ENCODE measurements at places on chromosomes 1 and 21.

GRCh38 chr1:91693557-91693956, 192.4 kb downstream of the TGFBR3 start:
- no peak for DNase-seq

DNA sequence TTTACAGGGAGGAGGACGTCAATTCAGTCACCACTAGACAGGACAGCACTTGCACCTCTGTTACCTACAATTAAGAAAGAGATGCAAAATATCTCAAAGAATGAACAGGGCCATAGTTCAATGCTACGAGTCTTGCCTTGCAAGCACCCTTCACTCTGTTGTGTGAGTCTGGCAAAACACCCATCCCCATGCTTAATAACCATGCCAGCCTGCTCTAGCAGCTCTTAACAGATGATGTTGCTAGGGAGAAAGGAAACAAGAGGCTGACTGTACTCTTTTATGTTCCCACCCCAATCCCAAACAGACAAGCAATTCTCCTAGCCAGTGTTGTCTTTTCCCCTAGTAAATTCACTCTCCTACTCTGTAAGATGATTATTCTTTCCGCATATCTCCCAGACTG, 5.3 kb downstream of the CBR1 start:
- no peak for DNase-seq

DNA sequence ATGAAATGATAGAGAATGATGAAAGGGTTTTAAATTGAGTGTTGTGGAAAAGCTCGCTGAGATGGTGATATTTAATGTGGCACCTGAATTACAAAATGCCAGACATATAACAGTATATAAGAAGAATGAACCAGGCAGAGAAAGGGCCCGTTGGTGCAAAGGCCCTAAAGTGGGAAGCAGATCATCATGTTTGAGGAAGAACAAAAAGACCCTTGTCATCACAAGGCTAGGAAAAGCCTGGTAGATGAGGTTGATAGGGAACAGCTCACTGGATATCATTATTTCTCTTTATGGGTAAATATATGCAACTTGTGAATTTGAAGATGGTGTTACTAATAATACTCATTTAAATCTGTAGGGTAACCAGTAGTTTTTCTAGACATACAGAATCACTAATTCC, 11.0 kb downstream of the RAP1A start:
- DNase-seq = no peak

- DNase-seq = no peak
Observed at GRCh38 chr1:74609810-74610371, 63.7 kb downstream of the ERICH3 start.

DNA sequence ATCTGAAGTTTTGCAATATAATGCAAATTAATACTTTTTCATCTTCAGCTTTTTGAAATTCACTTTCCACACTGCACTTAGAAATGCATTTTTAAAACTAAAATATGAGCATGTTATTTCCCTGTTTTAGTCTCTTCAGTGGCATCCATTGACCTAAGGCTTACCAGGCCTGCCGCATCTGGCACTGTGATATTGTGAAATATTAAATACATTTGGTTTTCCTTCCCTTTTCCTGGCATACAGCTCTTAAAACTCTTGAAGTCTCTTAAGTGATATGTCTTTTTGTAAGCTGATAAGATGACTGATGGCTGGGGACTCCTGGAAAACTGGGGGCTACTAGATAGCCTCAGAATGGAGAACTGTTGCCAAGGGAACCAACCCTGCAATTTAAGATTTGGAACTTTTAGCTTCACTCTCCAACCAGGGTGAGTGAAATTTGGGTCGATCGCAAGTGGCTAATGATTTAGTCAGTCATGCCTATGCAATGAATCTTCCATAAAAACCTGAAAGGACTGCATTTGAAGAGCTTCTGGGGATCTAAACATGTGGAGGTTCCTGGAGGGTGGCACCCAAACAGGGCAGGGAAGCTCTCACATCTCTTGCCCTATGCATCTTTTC, 75.5 kb upstream of the PDC start:
- DNase-seq = no peak

DNA sequence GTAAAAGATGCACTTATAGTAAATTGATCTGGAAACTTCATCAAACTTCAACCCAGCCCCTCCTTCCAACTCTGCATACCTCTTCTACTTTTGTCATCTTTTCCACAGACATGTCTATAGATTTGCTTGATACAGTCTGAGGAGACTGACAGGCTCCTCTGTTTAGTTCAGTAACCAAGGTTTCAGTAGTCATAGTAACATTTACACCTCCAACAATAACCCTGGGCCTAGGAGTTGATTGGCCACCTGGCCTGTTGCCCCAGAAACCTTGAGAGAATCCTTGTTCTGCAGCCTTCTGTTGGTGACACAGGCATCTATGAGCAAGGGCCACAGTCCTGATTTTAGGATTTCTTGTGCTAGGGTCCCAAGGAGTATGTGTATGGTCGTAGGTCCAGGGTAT, at the start of gene CFAP141:
Gene CFAP141, minus strand, starts transcription at position 138 of the 400 bp plus-strand sequence. Its CDS starts 26 bp downstream, at position 112.
- DNase-seq = no peak

DNA sequence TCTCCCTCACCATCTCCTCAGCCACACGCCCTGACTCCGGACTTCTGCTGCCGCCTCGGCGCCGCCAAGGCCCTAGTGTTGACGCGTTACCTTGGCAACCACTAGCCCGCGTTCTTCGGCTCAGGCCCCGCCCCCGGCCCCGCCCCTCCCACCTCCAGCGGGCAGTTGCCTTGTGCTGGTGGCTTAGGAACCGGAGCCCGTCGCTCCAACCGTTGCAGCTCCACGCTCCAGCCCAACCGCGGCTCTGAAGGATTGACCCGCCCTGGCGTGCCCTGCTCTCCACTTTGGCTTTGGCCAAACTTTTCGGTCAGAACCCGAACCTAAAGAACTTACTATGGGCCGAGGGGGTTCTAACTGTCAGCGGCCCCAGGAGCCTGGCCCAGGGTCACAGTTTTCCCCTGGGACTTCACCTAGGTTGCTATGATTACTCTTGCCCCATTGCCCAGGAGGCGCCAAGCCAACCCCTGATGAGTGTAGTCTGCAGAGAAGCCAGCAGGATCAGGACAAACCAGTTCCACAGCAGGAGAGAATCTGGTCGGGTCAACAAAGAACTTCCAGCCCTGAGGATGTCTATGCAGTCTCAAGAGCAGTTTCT, at the start of gene CFAP45:
Gene CFAP45, minus strand, starts transcription at position 80 of the 595 bp plus-strand sequence. Its CDS starts 67 bp downstream, at position 13.
- no peak for DNase-seq

DNA sequence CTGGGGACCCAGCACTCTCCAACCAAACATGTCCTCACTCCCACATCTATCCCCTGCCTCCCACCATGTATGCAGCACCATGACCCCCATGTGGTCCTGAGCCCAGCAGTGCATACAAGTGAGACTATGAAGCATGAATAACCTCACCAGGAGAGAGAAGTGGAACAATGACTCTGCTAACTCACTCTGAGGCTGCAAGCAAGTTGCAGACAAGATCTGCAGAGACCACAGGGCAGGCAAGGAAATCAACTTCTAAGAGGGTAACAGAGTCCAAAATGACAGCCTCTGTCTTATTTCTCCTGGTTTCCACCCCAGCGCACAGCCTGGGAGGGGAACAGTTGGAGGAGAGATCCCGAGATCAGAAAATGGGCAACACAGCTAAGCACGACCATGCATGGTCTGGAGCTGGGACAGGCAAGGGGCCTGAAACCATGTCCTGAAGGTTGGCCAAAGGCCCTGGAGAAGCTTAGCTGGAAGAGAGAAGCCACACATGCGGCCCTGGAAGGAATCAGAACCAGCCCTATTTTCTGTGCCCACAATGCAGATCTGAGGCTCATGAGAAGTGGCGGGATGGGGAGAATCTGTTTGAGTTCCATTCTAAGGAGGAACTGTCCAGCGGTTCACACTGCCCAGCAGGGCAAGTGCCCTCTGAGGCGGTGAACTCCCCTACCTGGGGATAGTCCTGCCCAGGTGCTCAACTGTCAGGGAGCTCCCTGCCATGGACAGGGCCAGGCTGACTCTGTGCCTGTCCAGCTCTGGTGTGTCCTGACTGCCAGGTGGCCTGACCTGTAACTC, 12.5 kb upstream of the REN start:
- DNase-seq = no peak

- no peak for DNase-seq
Observed at GRCh38 chr1:56547977-56548376, 31.4 kb downstream of the PLPP3 start.

DNA sequence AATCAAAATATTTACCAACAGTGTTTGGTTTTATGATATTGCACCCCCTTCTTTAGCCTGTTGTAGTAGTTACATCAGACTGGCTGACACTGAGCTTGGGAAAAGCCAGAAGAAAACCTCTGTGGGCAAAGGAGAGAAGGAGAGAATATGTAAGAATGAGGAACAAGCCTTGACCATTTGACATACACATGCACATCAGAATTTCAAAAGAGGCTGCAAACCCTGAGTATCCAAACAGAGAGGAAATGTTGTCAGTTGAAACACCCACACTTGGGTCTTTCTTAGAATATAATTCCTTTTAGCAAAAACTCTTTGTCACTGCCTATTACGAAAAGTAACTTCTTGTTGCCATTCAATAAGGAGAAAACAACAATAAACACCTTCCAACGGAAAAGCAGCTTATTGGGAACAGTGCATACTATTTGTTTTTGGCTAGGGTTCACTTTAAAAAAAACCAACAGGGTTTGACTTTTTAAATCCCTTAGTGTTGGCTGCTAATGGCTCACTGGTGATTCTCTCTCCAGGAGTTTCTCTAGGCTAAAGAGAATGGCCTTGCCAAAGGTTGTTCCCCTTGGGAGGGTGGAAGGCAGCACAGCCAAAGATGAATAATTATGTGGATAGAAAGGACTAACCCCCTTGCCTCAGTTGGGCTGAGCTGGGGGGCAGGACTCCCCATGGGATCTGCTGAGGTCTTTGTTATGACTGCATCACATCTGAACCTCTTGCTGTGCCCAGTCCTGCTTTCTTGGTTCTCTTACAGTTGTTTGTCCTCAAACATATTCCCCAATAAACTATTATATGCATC, 48.9 kb downstream of the GORAB start:
- no peak for DNase-seq

DNA sequence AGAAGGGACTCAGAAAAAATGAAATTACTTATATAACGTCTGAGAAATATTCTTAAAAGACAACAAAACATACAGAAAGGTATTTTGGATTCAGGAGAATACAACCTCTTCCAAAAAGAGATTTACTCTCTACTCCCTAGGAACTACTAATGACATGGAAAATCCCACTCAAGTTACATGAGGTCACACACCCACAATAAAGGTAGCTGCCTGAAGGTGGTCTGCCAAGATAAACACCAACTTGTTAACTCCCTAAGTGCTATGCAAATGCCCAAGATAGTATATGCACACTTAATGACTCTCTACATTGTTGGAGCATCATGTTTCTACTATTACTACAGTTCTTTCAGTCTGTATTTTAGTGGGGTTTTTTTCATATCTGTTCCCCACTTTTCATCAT, 26.5 kb downstream of the RERE start:
- no peak for DNase-seq

DNA sequence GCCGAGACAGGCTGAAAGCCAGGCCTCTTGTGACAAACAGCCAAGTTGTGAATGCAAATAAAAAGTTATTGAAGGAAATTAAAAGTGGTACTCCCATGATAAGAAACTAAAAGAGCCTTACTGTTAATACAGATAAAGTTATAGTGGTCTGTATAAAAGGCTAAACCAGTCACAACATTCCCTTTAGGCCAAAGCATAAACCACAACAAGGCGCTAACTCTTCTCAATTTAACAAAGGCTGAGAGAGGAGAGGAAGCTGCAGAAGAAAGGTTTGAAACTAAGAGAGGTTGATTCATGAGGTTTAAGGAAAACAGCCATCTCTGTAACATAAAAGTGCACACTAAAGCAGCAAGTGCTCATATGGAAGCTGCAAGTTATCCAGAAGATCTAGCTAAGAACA, 10.7 kb downstream of the C1orf105 start:
- DNase-seq = no peak

DNA sequence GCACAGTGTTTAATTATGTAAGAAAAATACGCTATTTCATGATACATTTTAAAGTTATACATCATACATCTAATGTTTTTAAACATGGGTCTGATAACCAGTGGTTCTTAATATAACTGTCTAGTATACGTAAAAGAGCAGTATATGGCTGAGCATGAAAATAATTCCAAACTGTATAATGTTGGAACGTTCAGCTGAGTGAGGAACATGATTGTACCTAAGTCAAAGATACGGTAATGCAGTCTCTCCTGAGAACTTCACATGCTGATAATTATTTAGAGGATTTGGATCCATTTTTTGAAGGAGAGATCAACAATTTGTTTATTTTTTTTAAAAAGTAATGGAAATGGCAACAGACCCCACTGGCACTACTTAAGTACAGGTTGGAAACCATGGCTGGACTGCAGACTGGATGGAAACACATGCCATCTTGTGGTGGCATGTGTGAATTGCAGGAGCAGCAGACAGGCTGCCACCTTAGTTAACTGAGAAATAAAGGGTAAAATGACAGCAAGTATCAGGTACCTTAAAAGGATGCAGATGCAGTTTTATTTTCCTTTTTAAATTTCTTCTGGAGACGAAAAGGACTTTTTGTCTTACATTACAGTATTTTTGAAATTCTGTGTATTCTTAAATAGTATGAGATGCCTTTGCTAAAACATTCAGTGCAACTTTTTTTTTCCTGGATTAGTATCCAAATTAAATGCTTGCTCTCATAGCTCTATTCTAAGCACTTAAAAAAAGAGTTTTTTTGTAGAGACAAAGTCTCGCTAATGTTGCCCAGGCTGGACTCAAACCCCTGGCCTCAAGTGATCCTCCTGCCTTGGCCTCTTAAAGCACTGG, 73.8 kb downstream of the MTR start:
- no peak for DNase-seq

DNA sequence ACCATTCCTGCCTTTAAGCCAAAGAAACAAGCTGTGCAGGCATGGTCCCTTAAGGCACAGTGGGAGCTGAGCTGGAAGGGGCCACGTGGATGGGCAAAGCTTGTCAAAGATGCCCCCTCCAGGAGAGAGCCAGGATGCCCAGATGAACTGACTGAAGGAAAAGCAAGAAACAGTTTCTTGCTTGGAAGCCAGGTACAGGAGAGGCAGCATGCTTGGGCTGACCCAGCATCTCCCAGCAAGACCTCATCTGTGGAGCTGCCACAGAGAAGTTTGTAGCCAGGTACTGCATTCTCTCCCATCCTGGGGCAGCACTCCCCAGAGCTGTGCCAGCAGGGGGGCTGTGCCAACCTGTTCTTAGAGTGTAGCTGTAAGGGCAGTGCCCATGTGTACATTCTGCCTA, 1.3 kb upstream of the SLC50A1 start:
- no peak for DNase-seq

- DNase-seq = peak; percentile 6
Observed at GRCh38 chr1:108897865-108898720, 21.3 kb downstream of the GPSM2 start.

- DNase-seq = no peak
Observed at GRCh38 chr1:229714964-229715603, 89.0 kb downstream of the URB2 start.

- no peak for DNase-seq
Observed at GRCh38 chr1:92791487-92792066, 6.7 kb upstream of the EVI5 start.

DNA sequence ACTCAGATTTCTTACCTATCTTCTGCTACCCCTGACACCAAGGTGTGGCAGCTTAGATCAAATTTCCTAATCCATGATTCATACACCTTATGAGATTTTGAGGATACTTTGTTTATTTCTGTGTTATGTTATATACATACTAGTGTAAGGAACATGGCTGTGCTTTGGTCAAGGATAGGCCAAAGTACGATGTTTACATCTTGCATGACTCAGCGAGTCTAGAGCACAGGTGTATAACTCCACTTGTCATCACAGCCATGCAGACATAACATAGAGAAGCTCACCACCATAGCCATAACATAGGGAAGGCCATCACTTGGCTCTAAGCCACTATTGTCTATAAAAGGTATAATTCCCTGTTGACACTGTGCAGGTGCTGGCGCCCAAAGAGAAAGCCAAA, 61.2 kb downstream of the GBP6 start:
- DNase-seq = no peak

GRCh38 chr21:34636961-34637360, 22.0 kb upstream of the RCAN1 start:
- DNase-seq = no peak
